ENCODE measurements at places on chromosomes 1 and 21.

GRCh38 chr1:229086091-229086490 lies 184.8 kb upstream of the RAB4A start:
- DNase-seq = no peak

- DNase-seq = no peak
Measured at GRCh38 chr1:197481101-197481500, 213.0 kb downstream of the CRB1 start.

GRCh38 chr21:44089001-44089911 lies 17.9 kb upstream of the PWP2 start:
- DNase-seq = no peak

DNA sequence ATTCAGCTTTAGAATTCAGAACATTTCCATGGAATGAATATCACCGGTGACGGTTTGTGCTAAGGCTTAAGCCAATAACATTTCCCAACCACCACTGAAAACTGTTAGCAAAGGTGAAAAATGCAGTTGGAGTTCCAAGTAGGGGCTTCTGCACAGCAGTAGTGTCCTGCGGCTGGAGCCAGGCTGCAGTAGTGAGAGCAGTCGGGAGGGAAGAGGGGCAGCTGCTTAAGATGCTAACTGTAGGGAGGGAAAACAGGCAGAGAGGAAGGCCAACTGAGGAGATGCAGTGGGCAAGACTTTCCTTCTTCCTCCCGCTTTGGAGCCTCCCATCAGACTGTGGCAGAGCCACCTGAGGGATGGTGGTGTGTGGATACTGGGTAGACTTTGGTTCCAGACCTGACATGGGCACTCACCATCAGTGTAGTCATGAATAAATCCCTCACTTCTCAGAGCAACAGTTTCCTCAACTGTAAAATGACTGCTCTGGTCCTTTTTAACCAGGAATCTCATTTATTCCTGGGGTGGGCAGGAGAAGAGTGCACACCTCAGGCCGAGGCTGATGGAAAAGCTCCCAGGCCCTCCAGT lies 3.2 kb downstream of the F3 start:
- no peak for DNase-seq

DNA sequence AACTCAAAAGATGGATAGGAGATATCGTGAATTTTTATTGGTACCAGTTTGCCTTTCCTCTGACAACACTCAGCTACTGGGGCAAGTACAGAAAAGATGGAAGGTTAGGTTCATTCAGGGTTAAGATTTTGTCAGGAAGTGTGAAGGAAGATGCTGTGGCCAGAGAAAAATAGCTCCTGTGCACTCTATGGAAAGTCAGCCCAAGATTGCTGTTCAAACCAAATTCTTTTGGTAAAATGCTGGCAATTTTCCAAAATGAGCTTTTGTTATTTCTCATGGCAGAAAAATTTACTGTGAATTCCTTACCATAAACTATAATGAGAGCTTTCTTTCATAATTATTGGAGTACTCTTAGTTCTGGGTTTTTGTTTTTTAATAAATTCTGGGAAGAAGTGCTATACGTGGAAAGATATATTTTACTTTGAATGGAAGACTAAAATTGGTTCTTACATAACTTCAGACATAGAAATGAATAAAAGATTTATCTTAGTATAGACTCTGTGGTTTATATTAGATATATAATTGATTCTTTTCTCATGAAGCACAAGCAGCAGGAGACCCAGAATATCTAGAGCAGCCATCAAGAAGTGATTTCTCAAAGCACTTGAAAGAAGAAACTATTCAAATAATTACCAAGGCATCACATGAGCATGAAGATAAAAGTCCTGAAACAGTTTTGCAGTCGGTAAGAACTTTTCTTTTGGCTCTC lies 112.2 kb downstream of the USP25 start:
- DNase-seq = peak; percentile 72

Measured in HFFc6 (cell line).